ENCODE measurements at places on chromosomes 7 and 10.

GRCh38 chr10:106320078-106320477 is 844.4 kb downstream of the SORCS1 start:
- no peak for DNase-seq

DNA sequence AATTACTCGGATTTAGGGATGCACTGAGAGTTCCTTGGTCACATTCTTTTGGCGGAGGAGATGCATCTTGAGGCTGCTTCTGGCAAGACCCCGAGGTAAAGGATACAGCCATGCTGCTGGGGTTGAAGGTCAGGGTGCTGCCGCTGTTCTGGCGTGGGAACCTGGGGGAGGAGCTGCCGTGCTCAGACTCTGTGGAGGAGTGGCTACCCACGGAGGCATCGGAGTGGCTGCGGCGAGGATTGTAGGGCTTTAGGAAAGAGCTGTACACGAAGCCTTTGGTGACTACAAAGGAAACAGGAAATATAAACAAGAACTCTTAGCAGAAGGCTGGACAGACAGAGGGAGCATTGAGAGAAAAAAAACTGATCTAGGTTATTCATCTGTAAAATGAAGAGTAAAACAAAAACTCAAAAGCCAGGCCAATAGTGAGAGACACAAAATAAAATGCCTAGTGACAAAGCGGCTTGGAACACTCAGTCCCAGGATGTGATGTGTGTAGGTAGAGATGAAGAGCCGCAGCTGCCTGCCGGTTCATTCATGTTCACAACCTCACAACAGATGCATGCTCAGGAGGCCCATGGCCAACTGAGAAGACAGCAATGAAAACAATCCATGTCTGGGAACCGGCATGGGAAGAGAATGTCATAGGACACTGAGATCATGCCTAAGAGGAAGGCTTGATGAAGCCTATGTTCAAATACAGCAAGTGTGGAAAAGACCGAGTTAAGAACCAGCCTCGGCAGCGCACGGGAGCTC is 97.8 kb downstream of the ABCC2 start:
- no peak for DNase-seq

DNA sequence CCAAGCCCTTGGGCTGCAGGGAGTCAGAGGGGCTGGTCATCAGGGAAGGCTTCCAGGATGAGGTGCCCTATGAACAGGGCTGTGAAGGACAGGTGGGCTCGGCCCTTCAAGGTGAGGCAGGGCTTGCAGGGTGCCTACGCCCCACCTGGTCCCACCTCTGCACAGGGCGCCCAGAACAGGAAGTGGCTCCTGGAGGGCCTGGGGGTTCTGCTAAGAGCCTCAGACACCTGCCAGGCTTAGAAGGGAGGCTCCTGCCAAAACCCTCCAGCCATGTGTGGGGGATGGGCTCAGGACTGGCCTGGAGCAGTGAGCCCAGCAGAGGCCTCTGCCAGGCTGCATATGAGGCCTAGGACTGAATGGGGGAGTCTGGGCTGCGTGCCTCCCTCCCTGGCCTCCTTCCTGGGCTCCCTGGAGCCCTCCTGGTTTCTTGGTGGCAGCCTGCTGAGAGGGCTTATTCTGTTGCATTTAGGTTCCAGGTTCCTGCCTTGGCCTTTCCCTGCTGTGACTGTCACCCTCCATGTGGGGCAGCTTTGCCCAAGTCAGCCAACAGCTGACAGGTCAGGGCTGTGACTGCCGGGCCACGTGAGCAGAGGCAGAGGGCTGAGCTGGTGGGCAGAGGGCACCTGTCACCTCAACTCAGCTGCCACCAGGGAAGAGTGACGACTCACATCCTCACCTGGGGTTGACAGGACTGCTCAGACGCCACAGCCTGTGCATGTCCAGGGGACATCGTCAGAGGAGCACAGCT is 45.2 kb upstream of the MSMB start:
- DNase-seq: no peak

GRCh38 chr10:96017191-96017687 is 26.1 kb upstream of the CCNJ start:
- no peak for DNase-seq

DNA sequence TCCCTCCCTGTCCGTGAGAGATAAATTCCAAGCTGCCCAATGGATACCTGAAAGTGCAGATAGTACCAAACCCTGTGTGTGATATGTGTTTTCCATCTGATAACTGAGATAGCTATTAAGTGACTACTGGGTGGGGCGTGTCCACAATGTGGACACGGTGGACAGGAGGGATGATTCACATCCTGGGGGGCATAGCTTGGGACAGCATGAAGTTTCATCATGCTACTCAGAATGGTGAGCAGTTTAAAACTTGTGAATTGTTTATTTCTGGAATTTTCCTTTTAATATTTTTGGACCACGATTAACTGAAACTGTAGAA is 158.6 kb downstream of the CREB5 start:
- no peak for DNase-seq

GRCh38 chr7:22972207-22972606 is 41.7 kb downstream of the HYCC1 start:
- no peak for DNase-seq
